Coronary artery (tissue), 2 donors: ENCODE measurements at places on chromosomes 2 and 18.

DNA sequence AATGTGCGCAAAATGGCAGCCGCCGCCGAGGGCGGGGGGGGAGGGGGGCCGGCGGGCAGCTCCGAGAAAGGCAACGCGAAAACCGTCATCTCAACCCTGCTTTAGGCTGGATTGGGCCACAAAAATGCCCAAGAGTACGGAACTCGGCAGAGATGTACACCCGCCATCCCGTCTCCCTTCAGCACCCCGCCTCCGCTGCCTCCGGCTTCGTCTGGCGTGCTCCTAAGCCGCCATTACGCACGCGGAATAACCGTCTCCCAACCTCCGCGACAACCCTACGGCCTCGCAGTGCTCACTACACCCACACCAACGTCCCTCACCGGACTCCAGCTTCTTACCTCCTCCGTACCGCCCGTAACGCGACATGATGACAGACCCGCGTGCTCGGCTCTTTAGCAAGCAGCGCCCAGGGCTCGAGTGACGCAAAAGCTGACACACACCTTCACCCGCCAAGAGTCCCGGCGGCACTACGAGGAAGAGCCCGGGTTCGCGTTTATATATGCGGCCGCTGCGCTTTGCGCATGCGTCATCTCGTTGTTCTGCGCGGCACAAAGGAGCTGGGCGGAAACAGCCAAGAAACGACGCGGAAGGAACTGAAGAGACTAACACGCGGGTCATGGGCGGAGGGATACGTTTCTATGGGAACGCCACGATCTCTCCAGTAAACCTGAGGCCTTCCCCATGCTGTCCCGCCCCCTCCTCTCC is at the start of gene SRSF7:
SRSF7 (minus strand) TSS at position 471 of the 705 bp plus-strand sequence; CDS start at position 366, 105 bp downstream.
- DNase-seq: peak; percentile 98

- no peak for DNase-seq
Observed at GRCh38 chr2:240567137-240567871, 980 bp upstream of the RNPEPL1 start.

GRCh38 chr18:6650127-6650507 is 79.4 kb upstream of the ARHGAP28 start:
- no peak for DNase-seq

GRCh38 chr2:234024304-234024703 is 26.2 kb upstream of the SPP2 start:
- DNase-seq: no peak

DNA sequence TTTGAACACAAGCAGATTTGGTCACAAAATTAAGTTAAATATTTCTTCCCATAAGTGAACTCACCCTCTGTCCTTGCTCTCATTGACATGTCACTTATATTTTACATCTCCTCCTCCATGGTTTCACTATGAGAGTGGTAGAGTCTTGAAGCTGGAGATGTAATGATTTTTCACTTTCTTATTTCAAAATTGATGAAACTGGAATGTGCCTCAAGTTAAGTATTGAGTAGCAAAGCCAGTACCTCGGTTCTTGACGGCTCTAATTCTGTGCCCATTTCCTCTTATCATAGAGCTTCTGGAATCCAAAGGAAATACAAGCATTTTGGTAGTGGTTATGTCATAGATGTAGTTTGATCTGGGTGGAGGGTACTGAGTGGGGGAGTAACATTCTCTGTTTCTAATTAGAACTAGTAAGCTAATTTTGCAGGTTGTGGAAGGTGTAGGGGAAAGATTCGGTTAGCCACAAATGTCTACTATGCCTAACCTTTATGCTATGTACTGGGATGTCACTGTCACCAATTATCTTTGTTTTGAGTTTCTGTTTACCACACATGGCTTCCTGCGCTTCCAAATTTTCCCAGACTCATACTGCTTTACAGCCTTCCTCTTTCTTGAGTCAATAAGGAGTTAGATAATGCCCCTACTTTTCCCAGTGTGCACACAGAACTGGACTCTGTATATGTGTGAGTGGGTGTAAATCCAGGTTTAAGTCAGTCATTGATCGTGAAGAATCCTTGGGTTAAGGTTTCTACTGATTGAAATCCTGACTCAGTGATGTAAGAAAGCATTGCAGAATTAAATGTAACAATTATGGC is 96.8 kb downstream of the DIS3L2 start:
- DNase-seq: no peak

- no peak for DNase-seq
Observed at GRCh38 chr2:62036761-62037250, 131.3 kb downstream of the COMMD1 start.
